ENCODE measurements at places on chromosomes 12 and 14. TPM values are rescaled to one million over a fixed set of nuclear protein-coding genes. Genes with fewer than 3 reads are reported as not detected.

DNA sequence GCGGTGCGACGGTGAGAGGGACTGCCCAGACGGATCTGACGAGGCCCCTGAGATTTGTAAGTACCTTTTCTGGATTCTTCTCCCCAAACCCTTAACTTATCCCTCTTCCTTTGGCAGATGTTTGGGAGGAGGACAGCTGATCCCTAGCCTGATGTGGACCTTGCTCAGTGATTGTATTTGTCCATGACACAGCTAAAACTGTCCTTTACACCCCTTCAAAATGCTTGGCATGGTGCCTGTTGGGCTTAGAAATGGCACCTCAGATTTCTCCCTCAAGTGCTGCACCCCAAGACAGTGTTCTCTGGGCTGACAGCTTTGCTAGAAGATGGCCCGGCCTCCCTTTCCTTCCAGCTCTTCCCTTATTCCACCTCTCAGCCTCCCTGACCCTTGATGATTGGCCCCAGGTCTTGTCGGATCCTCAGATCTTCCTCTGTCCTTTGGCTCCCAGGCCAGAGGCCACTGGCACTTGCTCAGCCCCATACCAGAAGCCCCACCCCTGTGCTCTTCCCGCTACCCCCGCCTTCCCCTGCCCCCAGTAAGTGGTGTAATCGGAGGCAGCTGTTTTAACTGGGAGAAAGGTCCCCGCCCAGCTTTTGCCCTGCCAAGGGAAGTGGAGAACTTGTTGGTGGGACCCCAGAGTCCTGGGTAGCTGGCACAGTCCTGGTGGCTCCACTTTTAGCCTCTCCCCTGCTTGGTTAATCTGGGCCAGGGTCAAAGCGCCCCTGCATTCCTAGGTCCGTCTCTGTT lies 8.7 kb downstream of the LRP1-AS start:
- DNase-seq, result no peak

GRCh38 chr12:131074221-131075083 lies 120.7 kb downstream of the ADGRD1 start:
- DNase-seq, result no peak

DNA sequence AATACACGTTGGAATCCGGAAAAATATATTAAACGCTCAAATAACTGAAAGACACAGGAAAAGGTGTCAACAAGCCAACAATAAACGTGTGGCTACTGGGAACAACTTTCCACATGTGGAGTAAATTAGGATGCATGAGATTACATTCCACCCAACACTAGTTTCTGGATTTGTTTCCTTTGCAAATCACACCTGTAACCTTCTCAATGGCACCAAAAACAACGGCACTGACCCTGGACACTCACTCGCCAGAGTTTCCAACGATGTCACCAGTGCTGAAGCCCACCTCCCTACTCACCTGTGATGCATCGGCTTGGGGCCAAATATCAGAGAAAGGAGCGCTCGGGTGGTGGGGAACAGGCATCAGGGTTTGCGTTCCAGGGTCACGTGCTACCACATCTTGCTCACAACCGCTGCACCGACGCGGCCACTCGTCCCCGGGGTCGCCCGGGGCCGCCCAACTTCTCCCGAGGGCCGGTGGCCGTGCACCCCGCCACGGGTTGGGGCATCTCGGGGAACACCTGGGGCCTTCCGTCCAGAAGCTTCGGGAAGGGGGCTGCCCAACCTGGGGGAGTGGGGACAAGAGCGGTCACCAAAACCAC lies 629 bp downstream of the PRDM4 start:
- DNase-seq, result peak; percentile 21

- DNase-seq, result no peak
These were observed 374.2 kb downstream of the PRKD1 start for GRCh38 chr14:29553427-29553826.

GRCh38 chr12:119870457-119870856 lies 6.7 kb downstream of the CIT start:
- DNase-seq, result peak; percentile 7

GRCh38 chr12:118038137-118038536 lies 21.6 kb downstream of the RFC5 start:
- DNase-seq, result no peak

DNA sequence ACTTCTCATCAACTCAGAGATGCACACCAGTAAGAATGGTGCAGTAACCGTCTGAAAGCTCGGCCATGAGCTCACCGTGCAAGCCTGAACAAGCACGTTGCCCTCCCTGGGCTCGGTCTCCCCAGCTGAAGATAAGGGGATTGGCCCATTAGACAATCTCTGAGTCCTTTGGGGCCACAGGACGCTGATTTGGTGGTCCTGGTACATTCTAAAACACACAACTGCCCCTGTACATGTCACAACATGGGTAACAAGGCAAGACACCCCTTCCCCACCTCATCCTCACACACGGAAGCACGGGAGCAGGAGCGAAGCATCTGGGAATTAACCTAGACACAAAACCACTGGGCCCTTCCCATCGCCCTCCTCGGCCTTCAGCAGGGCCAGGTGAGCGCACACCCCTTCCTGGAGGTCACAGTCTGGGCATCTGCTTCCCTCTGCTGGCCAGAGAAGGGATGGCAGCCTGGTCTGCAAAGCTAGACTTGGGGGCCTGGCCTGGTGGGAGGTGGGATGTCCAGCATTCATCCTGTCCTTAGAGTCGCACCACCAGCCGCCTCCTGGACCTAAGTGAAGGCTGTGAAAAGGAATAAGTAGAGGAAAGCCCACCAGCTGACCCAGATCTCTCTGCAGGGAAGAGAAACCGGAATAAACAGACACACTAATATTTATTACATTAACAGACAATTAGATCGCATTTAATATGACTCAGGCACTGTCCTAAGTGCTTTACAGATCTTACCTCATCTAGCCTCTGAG lies 18.9 kb upstream of the SMUG1 start:
- peak; percentile 81 for DNase-seq

GRCh38 chr14:76975051-76975450 lies 53.5 kb downstream of the IRF2BPL start:
- DNase-seq, result no peak

GRCh38 chr12:21786041-21786531 lies 11.6 kb upstream of the KCNJ8 start:
- DNase-seq, result no peak

- DNase-seq, result no peak
These were observed 123.5 kb downstream of the CALM1 start for GRCh38 chr14:90520326-90520725.

DNA sequence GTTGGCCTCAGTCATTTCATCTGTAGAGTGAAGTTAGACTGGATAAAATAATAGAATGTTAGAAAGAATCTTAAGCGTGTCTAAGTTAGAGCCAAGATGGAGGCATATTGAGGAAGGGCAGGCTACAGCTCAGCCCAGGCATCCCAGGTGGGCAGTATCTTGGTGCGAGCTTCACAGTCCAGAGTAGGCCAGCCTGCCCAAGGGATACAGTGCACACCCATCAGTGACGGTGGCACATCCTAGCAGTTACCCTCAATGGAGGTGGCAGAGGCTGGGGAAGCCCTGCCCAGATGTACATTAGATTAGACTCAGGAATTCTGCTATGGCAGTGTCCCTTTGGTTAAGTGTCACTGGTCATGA lies 21.5 kb downstream of the TULP3 start:
- no peak for DNase-seq

DNA sequence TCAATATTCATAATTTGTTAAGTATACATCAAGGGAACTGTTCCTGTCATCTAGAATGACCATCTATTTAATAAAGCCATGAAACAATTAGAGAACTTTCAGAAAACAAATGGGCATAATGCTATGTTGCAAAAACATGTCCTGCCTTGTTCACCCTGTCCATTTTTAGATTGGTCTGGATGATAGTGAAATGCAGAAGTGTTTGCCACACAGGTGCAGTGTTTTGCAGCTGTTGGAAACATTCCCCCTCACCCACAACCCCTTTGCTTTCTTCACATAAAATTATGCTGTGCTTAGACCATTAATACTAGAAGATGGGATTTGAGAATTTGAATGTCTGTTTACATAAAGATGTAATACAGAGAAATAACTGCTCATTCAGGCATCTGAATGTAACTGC lies 36.5 kb downstream of the LEMD3 start:
- DNase-seq, result no peak

- no peak for DNase-seq
These were observed 124.4 kb downstream of the HELB start for GRCh38 chr12:66426696-66427095.

DNA sequence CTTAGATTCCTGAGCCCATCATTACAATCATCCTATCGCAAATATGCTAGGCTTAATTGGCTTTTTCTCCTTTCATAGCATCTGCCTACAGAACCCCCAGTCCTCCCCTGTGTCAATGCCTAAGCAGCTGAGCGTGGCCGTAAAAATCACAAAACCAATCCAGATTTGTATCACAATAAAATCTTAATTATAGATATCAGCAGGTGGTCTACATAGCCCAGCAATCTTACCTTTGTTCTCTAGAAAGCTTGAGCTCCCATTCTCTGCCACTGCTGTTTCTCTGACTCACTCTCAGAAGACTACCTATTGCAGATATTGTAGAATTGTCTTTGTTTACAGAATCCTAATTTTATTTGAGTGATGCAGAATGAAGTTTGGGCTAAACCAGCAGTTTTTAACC lies 37.9 kb upstream of the PPM1A start:
- DNase-seq, result no peak

GRCh38 chr12:89663577-89664357 lies 44.9 kb downstream of the ATP2B1 start:
- peak; percentile 44 for DNase-seq

GRCh38 chr12:68036642-68037041 lies 47.4 kb downstream of the IFNG-AS1 start:
- no peak for DNase-seq

- no peak for DNase-seq
These were observed 21.0 kb upstream of the MAP1LC3B2 start for GRCh38 chr12:116538076-116538591.

- DNase-seq, result no peak
These were observed 39.2 kb upstream of the PPP1R13B start for GRCh38 chr14:103886304-103887169.

- DNase-seq, result no peak
These were observed 65.5 kb upstream of the PRKD1 start for GRCh38 chr14:29993143-29993542.

- DNase-seq, result no peak
These were observed 2.5 kb downstream of the TRAF3 start for GRCh38 chr14:102779574-102780315.

DNA sequence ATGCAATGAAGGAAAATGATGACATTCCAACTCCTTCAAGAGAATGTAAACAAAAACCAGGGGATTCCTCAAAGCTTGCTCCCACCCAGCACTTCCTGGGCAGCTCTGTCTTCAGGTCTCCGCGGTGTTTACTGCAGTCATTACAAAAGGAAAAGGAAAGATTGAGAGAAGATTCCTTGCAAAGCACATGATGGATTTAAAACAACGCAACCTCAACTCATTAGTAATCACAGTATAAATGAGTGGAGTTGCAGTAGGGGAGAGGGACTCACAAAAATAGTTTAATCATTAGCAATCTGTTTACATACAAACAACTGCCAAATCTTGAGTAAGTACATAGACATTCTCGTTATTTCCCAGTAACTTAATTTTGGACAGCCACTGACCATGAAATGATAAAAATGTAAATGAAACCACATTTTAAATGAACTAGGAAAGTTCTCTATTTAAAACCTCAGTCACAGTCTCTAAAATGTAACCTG lies 49.7 kb upstream of the OVCH1 start:
- DNase-seq, result no peak

- peak; percentile 14 for DNase-seq
These were observed 597 bp downstream of the MLF2 start for GRCh38 chr12:6752167-6752920.

GRCh38 chr12:116613256-116613655 lies 54.1 kb downstream of the MAP1LC3B2 start:
- DNase-seq, result no peak

DNA sequence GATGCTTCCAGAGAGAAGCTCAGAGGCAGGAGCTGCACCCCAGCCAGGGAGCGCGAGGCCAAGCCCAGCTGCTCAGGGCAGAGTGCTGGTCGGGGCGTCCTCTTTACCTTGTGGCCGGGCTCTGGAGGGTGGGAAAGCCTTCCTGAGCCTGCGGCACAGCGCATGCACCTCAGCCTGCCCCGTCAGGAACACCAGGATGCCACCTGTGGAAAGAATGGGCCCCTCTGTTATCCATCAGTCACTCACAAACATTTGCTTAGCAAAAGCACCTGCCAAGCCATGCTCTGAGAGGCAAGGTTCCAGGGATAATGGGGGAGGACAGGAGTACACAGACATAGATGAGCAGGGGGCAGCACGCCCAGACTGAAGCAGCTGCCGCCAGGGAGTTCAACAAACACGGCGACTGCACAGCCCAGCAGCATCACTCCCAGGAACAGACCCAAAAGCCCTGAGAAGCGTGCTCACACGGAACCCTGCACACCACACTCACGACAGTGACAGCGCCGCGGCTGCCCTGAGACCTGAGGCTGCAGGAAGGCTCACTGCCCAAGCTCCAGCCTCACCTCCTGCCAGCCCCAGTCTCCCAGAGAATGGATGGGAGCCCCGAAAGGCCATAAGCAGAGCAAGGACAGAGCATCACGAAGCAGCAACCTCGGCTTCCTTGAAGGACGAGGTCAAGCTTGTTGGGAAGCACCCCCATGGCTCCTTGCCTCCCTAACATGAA lies 21.8 kb downstream of the DHX37 start:
- DNase-seq, result no peak

DNA sequence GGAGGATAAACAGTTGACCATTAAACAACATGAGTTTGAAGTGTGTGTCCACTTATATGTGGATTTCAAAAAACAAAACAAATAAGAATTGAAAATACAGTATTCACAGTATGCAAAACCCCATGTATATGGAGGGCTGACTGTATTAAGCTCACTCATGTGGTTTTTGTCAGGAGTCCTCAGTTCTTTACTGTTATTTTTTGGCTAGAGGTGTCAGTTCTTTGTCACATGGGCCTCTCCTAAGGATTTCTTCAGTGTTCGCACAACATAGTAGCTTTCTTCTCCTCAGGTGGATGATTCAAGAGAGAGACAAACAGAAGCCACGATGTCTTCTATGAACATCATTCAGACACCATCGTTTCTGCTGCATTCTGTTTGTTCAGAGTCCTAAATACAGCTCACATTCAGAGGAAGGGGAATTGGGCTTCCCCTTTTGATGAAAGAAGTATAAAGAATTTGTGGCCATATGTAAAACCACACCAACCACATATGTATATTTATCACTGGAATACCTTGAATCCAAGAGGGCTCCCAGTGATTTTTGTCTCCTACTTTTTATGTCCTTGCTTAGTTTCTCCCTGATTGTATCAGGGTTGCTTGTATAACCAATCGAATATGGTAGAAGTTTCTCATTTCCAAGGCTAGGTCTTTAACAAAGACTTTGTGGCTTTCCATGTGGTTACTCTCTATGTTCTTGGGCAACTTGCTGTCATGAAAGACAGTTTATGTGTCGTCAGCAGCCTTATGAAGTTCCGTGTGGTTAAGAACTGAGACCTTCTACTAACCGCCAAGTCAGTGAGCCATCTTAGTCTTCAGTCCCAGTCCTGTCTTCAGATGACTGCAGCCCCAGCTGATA lies 18.9 kb downstream of the MNAT1 start:
- DNase-seq, result no peak

GRCh38 chr12:34398706-34399630 lies 376.7 kb downstream of the ALG10 start:
- DNase-seq, result no peak

Gene C12orf54
- total RNA-seq, result 1.5 TPM

Gene SCYL2
- total RNA-seq, result 58.7 TPM

Gene DBX2
- not detected for total RNA-seq

Gene PAH
- total RNA-seq, result 0.17 TPM

Gene ASIC1
- total RNA-seq, result 10.5 TPM

Gene ZDHHC22
- not detected for total RNA-seq

Gene MDGA2
- total RNA-seq, result 0.17 TPM

Gene HOTAIR
- not detected for total RNA-seq

Gene CCDC63
- total RNA-seq, result not detected

Gene TRAF3
- total RNA-seq, result 20.5 TPM

Gene PMCH
- not detected for total RNA-seq

Gene PPFIA2
- total RNA-seq, result not detected

Data from mammary epithelial cell (primary cell).